Sigmoid colon (tissue), 7 donors: ENCODE measurements at places on chromosomes 11 and 22. TPM values are rescaled to one million over a fixed set of nuclear protein-coding genes. Genes with fewer than 3 reads are reported as not detected.

RAG2 gene
- polyA plus RNA-seq = not detected

NPAS4 gene
- not detected for polyA plus RNA-seq

POU2AF3 gene
- 4.8 TPM for polyA plus RNA-seq

SCUBE2 gene
- polyA plus RNA-seq = 3.4 TPM

SMIM35 gene
- not detected for polyA plus RNA-seq

CCDC15 gene
- 0.66 TPM for polyA plus RNA-seq

PTPRCAP gene
- polyA plus RNA-seq = 2.4 TPM

PHOX2A gene
- polyA plus RNA-seq = not detected

OR52N4 gene
- not detected for polyA plus RNA-seq
